CD4-positive, alpha-beta T cell (primary cell): ENCODE measurements at places on chromosomes 7 and 10.

DNA sequence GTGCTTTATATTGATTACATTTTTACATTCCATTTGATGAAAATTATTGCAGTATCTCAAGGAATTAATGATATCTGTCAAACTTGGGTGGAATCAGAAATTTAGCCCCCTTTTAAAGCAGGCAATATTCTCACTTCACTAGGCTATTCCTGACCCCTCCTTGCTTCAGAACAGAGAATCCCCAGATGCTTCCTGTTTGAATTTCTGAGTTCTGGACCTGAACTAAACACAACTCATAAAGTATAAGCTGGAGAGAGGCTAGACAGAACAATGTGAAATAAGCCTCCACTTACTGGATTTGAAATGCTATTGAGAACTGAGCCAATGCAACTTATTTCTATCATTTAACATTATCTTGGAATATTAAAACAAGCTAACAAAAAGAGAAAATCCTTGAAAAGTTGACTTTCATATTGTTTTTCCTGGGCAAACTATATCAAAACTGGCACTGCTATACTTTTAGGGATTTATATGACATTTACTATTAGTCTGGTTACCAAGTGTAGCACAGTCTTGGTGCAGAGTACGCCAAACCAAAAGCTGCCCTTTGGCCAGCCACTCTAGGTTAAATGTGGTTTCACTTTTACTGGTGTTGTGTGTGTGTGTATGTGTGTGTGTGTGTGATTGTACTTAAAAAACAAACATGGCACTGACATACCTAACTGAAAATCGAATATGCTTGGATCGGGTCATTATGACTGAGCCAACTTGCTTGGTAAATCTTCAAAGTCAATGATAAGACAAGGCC is 19.0 kb upstream of the AGMO start:
- no peak for DNase-seq

DNA sequence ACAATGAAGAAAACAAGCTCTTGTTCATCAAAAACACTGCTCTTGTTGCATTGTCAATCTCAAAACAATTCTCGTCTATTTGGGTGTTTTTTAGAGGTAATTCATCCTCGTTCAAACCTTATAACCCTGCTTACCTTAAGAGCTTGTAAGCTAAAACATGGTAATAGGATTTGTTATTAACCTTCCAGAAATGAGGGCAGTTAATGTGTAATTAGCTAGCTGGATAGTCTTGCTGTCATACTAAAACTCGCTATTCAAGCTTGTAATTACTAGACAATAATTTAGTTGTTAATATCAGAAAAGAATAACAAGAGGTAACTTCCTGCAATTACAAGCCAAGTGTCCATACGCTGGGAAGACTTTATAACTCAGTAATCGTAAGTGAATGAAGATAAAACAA is 101.6 kb downstream of the UBE2H start:
- no peak for DNase-seq

- DNase-seq = no peak
Observed at GRCh38 chr10:113071446-113071845, 121.4 kb downstream of the TCF7L2 start.

GRCh38 chr10:124279298-124279697 is 139.4 kb downstream of the OAT start:
- DNase-seq = no peak

- no peak for DNase-seq
Observed at GRCh38 chr10:62842983-62843382, 26.8 kb upstream of the EGR2 start.

DNA sequence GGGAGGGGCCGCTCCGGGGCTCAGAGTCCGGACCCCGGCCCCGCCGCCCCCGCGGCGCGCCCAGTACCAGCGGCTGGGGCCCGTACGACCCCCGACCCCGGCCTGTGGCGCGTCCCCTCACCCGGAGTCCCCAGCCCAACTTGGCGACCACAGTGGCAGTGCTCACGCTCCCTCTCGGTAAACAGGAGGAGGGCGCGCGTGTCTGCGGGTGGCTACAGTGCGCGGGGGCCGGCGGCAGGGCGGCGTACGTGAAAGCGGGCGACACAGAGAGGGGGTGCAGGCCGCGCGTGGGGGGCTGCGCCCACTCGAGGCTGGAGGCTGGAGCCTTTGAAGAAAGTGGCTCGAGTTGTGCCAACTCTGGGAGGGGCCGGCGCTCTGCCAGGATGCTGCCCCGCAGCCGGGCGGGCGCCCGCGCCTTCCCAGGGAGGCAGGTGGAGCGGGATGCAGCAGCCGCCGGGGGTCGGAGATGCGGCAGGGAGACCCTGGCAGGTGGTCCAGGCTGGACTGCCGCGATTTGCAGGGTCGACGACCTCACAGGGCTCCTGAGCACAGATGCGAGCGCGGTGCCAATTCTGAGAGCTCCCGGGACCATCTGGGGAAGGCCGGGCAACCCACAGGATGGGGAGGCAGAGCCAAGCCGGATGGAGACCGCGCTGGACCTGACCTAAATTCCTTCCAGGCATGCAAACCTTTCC is 655 bp downstream of the PTPRE start:
- DNase-seq = no peak

GRCh38 chr10:124963866-124964720 is 22.2 kb downstream of the ZRANB1 start:
- DNase-seq = no peak
